Esophagus muscularis mucosa (tissue), 4 donors: ENCODE measurements at places on chromosomes 4 and X. TPM values are rescaled to one million over a fixed set of nuclear protein-coding genes. Genes with fewer than 3 reads are reported as not detected.

- H3K27me3 ChIP-seq, result no peaks in the 10 kb centered on the region
- no peak overlapping the region for H3K27ac ChIP-seq
- peaks cover 31% of the 10 kb centered on the region for H3K4me1 ChIP-seq
- no peaks in the 10 kb centered on the region for H3K36me3 ChIP-seq
- no peak overlapping the region for H3K4me3 ChIP-seq
Measured at GRCh38 chr4:145880355-145880960, 58.2 kb downstream of the ZNF827 start.

- H3K4me3 ChIP-seq, result no peak overlapping the region
- no peaks in the 10 kb centered on the region for H3K27me3 ChIP-seq
- no peak overlapping the region for H3K27ac ChIP-seq
- H3K4me1 ChIP-seq, result no peaks in the 10 kb centered on the region
Measured at GRCh38 chr4:122129061-122129460, 23.1 kb upstream of the BLTP1 start.

GRCh38 chr4:123193802-123194367 lies 202.7 kb upstream of the SPRY1 start:
- H3K4me1 ChIP-seq, result no peaks in the 10 kb centered on the region
- H3K27ac ChIP-seq, result no peak overlapping the region
- no peaks in the 10 kb centered on the region for H3K36me3 ChIP-seq
- H3K27me3 ChIP-seq, result no peaks in the 10 kb centered on the region

Gene GPR119
- not detected for total RNA-seq

Gene CYTL1
- 2.3 TPM for total RNA-seq

- no peak for DNase-seq
- H3K4me3 ChIP-seq, result no peak overlapping the region
- H3K36me3 ChIP-seq, result peaks cover 30% of the 10 kb centered on the region
- peaks cover 11% of the 10 kb centered on the region for H3K4me1 ChIP-seq
- no peaks in the 10 kb centered on the region for H3K27me3 ChIP-seq
- H3K27ac ChIP-seq, result no peak overlapping the region
Measured at GRCh38 chr4:26434030-26434639, 56.1 kb downstream of the CCKAR start.

GRCh38 chr4:158209825-158210807 lies at the start of gene TMEM144:
Gene TMEM144 (plus strand): TSS chr4:158210486. CDS start chr4:158212668, 2,182 bp downstream.
- peak within 1 kb of the TSS; percentile 50 for H3K4me3 ChIP-seq
- DNase-seq, result peak; percentile 96
- peak within 1 kb of the TSS; percentile 88 for H3K27ac ChIP-seq
- H3K4me1 ChIP-seq, result peaks cover 11% of the 10 kb centered on the region
- no peaks in the 10 kb centered on the region for H3K36me3 ChIP-seq

- H3K4me1 ChIP-seq, result no peaks in the 10 kb centered on the region
- no peak overlapping the region for H3K27ac ChIP-seq
- no peaks in the 10 kb centered on the region for H3K27me3 ChIP-seq
- H3K36me3 ChIP-seq, result no peaks in the 10 kb centered on the region
- no peak overlapping the region for H3K4me3 ChIP-seq
Measured at GRCh38 chrX:151722241-151722846, 6.5 kb downstream of the FATE1 start.

Gene BEX2
- 7.6 TPM for total RNA-seq

DNA sequence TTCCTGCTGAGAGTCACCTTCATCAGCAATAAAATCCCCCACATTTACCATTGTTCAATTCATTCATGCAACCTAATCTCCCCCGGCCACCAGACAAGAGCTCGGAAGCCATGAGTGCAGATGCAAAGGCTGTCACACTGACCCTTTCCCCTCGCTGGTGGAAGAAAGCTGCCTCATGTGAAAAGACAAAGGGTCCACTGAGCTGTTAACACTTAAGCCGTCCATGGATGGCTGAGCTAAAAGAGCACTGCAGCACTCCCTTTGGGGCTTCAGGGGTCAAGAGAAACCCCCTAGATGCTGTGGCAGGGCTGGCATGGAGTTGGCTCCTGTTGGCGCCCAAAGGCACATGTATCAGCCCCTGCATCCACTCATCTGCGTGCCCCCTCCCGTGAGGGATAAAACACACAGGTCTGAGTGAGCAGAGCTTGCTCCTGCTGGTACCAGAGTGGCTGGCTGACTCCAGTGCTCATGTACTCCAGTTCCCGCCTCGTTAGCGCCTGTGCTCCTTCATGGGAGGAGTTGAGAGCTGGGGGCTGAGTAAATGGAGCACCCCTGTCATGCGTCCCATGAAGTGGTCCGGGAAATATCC lies 216.5 kb downstream of the PDHA2 start:
- DNase-seq, result no peak
- no peaks in the 10 kb centered on the region for H3K27me3 ChIP-seq
- no peak overlapping the region for H3K27ac ChIP-seq
- H3K4me1 ChIP-seq, result no peaks in the 10 kb centered on the region

Gene YY2
- total RNA-seq, result 1.2 TPM

DNA sequence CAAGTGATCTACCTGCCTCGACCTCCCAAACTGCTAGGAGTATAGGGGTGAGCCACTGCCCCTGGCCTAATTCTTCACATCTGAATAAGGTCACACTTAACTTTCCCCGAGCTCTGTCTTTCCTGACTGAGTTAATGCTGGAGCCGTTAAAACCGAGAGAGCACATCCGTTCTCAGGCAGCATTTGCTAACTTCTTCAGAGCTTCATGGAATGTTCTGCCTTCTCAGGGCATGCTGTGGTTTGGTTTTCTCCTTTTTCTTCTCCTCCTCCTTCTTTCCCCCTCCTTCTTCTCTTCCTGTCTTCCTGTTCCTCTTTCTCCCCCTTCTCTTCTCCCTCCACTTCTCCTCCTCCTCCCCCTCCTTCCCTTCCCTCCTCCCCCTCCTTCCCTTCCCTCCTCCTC lies 119.9 kb downstream of the ASMT start:
- H3K4me1 ChIP-seq, result no peaks in the 10 kb centered on the region
- no peak for DNase-seq
- H3K27me3 ChIP-seq, result no peaks in the 10 kb centered on the region
- H3K27ac ChIP-seq, result no peak overlapping the region
